GM12865 (cell line): ENCODE measurements at places on chromosomes 6 and 20.

DNA sequence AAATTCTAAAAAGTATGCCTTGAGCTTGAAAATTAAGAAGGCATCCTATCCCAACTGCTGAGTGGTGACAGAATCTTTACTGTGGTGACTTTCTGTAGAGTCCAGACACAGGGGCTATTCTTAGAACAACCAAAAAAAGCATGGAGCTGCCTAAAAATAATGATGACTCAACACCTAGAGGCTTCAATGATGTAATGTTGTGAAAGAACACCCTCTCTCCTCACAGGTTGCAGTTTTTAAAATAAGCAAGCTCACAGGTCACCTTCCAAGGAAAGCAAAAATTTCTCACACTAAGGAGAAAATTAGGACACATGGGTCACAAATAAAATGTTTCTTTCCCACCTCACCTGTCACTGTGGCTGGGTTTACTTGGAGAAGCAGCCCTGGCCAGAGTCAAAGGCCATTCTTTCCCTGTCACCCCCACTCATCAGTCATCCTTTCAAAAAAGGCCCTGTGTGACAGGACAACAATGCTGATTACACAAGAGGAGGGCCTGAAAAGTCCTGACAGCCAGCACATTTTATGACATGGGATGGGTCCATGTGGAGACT is 53.5 kb downstream of the RCAN2 start:
- no peak for DNase-seq

DNA sequence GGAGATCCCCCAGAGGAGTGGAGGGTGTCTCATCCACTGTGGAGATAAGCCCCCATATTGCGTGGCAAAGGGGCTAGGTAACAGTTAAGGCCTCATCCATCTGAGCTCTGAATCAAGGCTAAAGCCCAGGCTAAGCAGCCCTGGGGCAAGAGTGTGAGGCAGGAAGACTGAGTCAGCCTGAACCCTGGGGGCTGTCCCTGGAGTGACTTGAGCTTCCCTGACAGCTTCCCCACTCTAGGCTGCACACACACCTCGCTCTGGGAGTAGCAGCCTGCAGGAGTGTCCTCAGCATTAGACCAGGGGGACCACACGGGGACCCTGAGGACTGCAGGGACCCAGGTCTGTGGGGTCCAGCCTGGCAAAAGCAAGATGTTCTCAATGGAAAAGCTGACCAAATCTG is 27.9 kb downstream of the UBD start:
- no peak for DNase-seq

DNA sequence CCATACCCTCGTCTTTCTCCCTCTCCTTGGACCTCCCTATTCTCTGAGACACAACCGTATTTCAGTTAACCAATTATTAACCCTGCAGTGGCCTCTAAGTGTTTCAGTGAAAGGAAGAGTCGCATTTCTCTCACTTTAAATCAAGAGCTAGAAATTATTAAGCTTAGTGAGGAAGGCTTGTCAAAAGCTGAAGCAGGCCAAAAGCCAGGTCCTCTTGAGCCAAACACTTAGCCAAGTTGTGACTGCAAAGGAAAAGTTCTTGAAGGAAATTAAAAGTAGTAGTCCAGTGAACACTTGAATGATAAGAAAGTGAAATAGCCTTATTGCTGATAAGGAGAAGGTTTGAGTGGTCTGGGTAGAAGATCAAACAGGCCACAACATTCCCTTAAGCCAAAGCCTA is 58.3 kb downstream of the SNX9 start:
- no peak for DNase-seq

DNA sequence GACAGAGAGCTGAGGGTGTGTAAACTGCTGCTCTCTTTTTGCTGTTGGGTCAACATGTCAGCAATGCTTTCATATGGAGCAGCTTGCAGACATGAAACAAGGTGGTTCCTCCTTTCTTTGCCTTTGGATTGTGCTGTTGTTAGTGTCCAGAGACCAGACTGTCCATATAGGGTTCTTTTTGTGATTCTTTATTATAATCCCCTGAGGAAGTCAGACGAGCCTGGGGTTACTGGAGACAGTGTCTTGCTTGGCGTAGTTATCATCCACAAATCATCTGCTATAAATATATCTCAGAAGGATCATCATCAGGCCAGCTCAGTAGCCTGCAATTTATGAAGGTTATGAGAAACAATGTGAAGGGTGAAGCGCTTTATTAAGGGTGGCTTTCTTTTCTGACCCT is 2.3 kb upstream of the ADGRB3 start:
- DNase-seq = no peak

- DNase-seq = peak; percentile 46
These were observed 7.9 kb upstream of the GMNN start for GRCh38 chr6:24766680-24767462.

GRCh38 chr6:84013931-84014330 is 19.6 kb upstream of the MRAP2 start:
- DNase-seq = no peak

- DNase-seq = no peak
These were observed 6.9 kb downstream of the ENPP3 start for GRCh38 chr6:131643855-131644460.

GRCh38 chr20:10360878-10361277 is 73.1 kb downstream of the MKKS start:
- no peak for DNase-seq

DNA sequence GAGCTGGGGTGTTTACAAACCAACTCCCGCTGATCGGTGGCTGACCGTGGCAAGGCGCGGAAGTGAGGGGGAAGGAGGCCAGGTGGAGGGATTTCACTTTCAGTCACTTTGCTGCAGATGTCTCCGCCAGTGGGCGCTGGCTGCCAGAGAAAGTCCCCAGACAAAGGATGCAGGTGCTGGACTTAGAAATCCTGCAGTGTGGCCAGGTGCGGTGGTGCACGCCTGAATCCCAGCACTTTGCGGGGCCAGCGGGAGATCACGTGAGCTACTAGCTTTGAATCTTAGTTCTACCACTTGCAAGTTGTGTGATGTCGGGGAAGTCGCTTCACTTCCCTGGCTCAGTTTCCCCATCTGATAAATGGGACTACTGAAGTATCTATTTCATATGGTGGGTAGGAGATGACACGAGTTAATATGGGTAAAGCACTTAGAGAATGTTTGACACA is 180.4 kb downstream of the ZNF217 start:
- DNase-seq = peak; percentile 90

- DNase-seq = no peak
These were observed 75.1 kb downstream of the TBC1D7 start for GRCh38 chr6:13253272-13253671.

GRCh38 chr6:21998582-21998981 is 298.3 kb downstream of the PRL start:
- DNase-seq = peak; percentile 26

GRCh38 chr20:35001596-35002362 is 46.1 kb downstream of the MYH7B start:
- no peak for DNase-seq
